Stimulated activated CD4-positive, alpha-beta T cell treated with anti-CD3 and anti-CD28 coated beads, Interleukin-15, amount 100 ng/mL, for 1 hour (primary cell): ENCODE measurements at places on chromosomes 7 and 10.

DNA sequence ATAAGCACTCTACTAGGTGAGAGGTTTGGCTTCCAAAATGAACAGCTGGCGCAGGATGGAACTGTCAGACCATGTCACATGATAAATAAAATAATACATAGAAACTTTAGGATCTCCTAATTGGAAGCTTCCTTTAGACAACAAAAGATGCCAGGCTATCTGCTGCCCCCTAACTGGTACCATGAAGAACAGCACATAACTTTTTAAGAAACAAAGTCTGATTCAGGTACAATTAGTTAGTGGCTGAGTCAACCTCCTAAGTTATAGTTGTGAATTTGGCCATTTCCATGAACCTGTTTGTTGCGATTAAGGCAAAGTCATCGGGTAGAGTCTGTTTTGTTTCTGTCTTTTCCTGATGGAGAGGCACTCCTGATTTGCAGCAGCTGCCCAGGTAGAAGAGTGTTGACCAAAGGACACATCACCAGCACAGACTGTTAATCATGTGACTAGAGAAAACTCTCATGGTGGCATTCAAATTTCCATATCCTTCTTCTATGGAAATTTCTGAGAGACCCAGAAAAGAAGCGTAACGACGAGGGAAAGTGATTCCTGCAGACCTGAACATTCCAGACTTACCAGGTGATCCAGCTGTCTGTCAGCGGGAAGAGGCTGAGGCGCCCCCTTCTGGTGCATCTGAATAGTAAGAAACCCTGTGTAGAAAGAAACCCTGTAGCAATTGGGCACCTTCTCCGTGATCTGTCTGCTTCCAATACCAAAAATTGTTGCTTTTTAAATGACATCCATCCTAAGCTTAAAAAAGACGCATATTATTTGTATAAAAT, 8.6 kb upstream of the INHBA start:
- DNase-seq, result no peak

- DNase-seq, result no peak
Observed at GRCh38 chr10:45052700-45053099, 52.0 kb downstream of the ZNF22 start.

GRCh38 chr10:99007457-99007856, 228.2 kb downstream of the HPSE2 start:
- no peak for DNase-seq

- DNase-seq, result no peak
Observed at GRCh38 chr7:48959676-48960075, 35.3 kb downstream of the CDC14C start.

- no peak for DNase-seq
Observed at GRCh38 chr7:12031186-12031585, 179.9 kb upstream of the TMEM106B start.

DNA sequence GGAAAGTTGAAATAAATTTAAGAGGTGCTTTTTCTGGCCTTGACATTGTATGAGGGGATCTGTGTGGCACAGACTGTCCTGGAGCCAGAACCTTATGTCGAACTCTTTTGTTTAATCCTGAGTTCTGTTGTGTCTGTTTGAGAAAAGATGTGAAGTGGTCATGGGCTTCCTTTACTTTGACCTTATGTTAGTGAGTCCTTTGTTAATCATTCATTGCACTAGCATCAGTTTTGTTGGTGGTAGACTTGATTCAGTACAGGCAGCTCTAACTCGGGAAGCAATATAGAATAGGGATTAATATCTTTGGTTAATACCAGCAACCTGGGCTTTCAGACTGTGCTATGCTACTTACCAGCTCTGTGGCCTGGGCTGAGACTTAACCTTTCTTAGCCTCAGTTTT, 123.9 kb upstream of the FZD1 start:
- no peak for DNase-seq

DNA sequence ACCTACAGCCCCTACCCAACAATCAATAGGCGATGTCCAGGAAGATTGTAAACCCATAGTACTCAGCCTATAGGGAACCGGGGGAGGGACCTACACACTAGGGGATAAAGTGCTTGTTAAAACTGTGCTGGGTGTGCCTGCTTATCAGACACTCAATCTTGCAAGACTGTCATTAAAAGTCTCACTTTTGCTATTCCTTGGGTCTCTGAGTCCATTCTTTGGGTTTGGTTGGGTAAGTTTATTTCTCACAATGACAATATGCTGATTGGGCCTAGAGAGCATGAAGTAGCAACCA, 45.6 kb downstream of the PTPRE start:
- no peak for DNase-seq

DNA sequence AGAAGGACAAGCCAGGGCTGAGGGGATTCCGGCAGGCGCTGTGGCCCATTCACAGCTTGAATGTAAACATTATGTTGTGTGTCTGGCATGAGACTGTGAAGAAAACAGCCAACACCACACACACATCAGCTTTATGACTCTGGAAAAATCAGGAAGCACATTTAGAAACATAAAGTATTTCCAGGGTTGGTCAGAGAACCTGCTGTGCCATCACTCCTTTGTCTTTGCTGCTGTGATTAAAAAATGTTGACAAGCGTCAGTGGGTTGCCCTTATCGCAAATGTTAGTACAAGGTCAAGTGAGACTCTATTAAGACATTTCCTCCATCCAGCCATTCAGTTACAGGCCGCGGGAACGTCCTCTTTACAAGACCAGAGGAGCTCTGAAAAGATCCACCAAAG, 95.4 kb downstream of the TAX1BP1 start:
- DNase-seq, result no peak

DNA sequence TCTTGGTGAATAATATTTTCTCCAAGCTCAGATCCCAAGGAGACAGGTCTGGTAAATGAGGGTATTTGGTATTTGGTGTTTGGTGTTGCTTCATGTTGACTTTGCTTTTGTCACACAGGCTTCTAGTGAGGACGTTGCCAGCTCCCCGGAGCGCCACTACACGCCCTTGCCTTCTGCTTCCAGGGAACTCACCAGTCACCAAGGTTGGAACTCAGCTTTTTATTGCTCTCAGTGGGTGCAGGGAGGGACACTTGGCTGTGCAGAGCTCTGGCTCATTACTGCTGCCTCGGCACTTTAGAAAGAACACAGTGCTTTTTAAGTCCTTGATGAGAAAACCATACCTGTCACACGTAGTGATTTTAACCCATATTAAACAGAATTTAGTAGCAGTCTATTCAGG, 892.9 kb downstream of the LRMDA start:
- DNase-seq, result no peak

GRCh38 chr10:31025142-31025541, 6.5 kb downstream of the ZNF438 start:
- DNase-seq, result no peak

DNA sequence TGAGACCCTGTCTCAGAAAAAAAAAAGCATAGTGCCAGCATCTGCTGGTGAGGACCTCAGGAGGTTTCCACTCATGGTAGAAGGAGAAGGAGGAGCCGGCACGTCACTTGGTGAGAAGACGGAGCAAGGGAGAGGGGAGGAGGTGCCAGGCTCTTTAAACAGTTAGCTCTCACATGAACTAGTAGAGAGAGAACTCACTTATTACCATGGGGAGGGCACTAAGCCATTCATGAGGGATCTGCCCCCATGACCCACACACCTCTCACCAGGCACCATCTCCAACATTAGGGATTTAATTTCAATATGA, 62.9 kb upstream of the VKORC1L1 start:
- no peak for DNase-seq

DNA sequence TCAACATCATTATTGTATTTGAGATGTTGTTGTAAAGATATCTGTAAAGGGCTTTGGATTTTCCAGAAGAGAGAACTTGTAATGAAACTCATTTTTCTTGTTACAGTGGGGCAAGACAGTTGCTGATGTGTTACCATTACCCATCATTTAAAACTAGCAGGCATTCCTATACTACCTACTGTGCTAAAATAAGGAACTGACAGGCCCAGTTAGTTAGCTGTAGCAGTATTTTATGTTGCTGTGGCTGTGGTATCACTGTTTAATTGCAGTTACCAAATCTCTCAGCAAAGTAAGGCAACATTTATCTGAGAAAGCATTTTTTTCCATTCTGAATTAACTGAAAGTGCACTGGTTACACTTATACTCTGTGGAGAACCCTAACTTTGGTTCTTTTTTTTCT, 9.9 kb downstream of the ST7 start:
- DNase-seq, result no peak

DNA sequence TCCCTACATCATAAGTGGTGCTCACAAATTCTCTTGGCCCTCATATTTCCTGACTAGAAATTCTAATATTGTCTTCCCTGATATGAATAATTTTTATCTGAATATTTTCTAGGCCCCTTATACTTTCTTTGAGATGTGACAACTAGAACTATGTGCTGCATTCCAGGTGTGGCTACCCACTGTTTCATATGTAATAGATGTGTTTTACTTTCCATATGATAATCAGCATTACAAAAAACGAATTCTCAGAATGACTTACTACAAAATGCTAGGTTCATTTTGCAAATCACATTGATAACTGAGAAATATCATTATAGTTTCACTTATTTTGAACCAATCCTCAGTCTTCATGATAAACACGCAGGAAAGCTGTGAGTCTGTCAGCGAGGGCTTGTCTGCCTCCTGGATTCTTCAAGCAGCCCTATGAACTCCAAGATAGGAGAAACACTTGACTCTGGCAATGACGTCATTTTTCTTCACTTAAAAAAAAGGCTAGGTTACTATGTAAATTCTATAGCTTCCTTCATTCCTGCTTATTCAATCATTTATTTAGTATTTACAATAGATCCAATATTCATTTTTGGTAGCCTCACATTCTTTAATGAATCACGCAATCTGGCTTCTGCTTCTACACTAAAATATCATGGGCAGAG, 4.6 kb downstream of the WEE2 start:
- no peak for DNase-seq

- DNase-seq, result no peak
Observed at GRCh38 chr10:7039859-7040258, 371.0 kb downstream of the SFMBT2 start.

GRCh38 chr10:48678041-48678440, 6.6 kb upstream of the WDFY4 start:
- DNase-seq, result no peak

GRCh38 chr7:129975309-129975708, 22.5 kb upstream of the UBE2H start:
- DNase-seq, result no peak

- no peak for DNase-seq
Observed at GRCh38 chr7:128666200-128666599, 5.9 kb upstream of the GARIN1A start.

GRCh38 chr7:4659551-4660286, 22.4 kb upstream of the FOXK1 start:
- DNase-seq, result no peak

DNA sequence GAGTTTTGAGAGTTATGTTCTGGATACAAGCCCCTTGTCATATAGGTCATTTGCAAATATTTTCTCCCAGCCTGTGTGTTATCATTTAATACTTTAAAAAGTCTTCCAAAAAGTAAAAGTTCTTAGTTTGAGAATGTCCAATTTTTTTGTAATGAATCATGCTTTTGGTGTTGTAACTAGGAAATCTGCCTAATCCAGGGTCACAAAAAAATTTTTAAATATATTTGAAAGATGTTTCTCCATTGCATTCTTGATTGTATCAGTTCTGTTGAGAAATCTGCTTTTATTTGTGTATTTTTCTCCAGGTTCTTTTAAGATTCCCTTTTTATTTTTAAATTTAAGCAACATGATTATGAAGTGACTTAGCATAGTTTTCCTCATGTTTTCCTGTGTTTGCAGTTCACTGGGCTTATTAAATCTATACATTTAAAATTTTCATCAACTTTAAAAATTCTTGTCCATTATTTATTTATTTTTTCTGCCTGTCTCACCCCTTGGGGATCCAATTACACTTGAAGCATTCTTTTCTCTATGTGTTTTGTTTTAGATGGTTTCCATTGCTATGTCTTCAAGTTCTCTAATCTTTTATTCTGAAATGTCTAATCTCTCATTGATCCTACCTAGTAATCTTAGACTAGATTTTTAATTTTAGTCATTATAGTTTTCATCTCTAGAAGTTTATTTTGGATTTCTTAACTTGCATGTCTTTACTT, 47.0 kb downstream of the CCDC71L start:
- DNase-seq, result no peak

GRCh38 chr7:106895246-106895864, 30.3 kb downstream of the PIK3CG start:
- no peak for DNase-seq

DNA sequence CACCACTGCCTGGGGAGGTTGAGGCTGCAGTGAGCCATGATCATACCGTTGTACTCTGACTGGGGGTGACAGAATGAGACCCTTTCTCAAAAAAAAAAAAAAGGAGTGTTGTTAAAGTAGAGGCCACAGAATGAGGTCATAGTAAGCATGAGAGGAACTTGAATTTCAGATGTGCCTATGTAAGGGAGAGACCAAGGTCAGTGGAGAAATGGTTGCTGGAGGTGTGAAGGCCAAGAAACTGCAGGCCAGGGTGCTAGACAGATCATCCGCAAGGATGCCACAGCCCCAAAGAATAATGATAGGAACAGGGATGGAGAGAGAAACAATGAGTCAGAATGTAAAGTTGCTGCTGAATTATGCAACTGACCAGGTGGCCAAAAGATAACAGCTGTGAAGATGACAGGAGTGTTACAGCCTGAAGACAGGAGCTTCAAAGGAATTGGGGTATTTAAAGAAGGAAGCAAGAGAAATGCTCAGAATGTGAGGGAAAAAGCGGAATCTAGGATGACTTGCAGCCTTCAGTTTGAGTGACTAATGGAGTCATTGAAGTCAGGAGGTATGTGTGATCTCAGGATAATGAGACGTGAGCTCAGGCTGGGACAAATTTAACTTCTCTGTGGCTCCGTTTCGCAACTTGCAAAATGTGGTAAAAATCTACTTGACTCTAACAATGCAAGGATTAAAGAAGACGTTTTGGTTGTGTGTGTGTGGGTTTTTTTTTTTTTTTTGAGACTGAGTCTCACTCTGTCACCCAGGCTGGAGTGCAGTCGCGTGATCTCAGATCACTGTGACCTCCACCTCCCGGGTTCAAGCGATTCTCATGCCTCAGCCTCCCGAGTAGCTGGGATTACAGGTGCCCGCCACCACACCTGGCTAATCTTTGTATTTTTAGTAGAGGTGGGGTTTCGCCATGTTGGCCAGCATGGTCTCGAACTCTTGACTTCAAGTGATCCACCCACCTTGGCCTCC, 22.2 kb downstream of the TYW1B start:
- no peak for DNase-seq

DNA sequence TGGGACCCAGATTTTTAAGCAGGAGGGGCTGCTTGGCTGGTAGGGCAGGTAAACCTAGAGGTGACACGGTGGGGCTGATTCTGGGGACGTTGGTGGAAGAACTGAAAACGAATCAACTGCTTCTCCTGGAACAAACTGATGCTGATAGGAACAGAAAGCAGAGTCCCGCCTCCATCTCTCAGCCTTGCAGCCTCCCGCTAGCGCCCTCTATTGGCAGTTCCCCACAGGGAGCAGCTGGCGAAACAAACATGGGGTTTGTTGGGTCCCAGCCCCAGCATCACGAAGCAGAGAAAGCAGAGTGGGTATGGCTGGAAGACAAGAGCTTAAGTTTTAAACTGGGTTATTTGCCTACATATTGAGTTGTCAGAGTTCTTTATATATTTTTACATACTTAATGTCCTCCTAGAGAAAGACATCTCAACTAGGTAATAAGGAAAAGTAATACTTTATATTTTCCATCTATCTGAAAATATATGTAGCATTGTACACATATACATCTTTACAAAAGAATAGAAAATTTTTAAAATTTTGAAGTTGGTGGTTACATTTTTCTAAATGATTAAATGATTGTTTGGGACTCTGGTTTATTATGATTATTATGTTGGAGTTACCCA, 42.3 kb upstream of the FOXI2 start:
- DNase-seq, result no peak
